ENCODE measurements at places on chromosomes 13 and 19.

DNA sequence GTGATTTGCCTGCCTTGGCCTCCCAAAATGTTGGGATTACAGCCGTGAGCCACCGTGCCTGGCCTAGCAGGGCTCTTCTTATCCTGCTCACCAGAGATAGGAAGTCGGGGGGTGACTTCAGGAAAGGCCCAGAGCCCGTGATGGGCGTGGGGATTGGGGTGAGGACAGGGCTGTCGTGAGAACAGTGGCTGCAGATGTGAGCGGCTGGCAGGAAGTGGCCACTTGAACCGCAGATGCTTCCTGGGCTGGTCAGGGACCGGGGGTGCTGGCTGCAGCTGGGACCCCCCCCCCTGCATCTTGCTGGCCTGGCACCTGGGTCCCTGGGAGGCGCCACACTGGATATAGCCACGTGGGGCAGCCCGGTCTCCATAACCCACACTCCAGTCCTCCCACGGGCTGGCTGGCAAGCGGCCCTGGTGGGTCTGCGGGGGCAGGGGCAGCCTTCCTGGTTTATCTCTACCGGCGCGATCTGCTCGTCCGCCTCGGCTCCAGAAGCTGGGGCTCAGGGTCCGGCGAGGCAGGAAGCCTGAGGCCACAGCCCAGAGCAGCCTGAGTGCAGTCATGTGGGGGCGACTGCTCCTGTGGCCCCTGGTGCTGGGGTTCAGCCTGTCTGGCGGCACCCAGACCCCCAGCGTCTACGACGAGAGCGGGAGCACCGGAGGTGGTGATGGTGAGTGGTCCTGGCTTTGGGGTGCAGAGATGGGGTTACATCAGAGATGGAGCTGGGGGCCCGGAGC is at the start of gene F2RL3:
Gene F2RL3 (plus strand): TSS at position 371 of the 737 bp plus-strand sequence. CDS start 191 bp downstream, at position 562.
- DNase-seq = peak; percentile 80

GRCh38 chr13:24348385-24348784 is 39.0 kb downstream of the C1QTNF9 start:
- DNase-seq = no peak

DNA sequence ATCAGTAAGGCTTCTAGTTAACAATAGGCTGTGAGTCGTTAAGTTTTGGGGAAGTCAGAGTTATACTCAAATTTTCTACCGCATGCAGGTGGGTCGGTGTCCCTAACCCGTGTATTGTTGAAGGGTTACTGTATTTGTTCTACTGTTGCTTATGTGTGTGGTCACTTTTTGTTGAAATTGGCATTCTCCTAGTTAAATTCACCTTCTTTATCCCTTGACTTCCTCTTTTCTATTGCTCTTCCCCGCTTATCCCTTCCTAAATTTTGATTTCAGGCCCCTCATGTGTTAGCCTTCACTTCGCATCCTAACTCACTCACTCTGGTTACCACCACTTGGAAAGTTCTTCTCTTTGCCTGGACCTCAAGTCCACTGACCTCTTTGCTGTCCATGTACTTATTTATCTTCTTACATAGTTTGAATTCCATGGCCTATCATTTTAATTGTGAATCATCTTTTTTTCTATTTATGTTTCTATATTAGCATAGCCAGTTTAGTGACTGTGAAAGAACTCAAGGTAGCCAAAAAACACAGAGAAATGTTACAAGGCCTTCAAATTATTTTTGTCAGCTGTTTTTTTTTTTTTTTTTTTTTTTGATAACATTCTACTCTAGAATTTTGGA is 52.9 kb downstream of the NDFIP2 start:
- no peak for DNase-seq

- no peak for DNase-seq
Observed at GRCh38 chr13:42875475-42876269, 94.3 kb downstream of the FAM216B start.

DNA sequence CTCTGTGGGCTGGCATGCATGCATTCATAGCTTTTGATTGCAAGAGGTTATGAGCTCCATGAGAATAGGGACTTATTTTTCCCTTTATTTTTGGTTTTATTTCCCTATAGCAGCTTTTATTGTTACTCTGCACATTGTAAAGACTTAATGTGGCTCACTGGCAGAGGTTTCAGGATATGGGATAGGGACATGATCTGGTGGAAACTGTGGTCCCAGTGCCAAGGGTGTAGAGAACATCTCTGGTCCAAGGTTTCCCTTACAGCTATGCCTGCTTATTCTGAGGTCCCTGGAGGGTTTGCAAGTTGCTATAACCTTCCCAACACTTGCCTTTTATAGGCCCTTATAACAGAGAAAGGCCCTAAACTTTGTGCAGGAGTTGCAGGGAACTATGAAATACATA is 33.6 kb downstream of the LMO7 start:
- no peak for DNase-seq

- no peak for DNase-seq
Observed at GRCh38 chr19:48487948-48488347, 18.8 kb downstream of the CYTH2 start.

- no peak for DNase-seq
Observed at GRCh38 chr13:110151462-110151861, 155.5 kb downstream of the COL4A1 start.

GRCh38 chr13:77691871-77692270 is 5.6 kb upstream of the SLAIN1 start:
- DNase-seq = no peak

DNA sequence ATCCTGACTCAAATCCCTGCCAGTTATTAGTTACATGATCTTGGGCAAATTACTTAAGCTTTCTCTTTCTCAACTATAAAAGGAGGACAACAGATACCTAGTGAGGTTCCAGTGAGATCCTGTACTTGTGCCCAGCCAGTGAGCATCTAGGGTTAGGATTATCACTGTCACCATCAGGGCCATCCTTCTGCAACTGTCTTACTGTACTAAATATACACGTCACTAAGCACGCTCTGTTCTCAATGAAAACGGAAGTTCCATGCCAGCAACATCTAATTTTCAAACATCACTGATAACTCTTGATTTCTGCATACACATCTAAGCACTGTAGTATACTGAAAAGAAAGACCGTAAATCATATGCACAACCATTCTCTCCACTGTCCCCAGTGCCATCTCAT is 70.0 kb downstream of the FOXO1 start:
- no peak for DNase-seq

DNA sequence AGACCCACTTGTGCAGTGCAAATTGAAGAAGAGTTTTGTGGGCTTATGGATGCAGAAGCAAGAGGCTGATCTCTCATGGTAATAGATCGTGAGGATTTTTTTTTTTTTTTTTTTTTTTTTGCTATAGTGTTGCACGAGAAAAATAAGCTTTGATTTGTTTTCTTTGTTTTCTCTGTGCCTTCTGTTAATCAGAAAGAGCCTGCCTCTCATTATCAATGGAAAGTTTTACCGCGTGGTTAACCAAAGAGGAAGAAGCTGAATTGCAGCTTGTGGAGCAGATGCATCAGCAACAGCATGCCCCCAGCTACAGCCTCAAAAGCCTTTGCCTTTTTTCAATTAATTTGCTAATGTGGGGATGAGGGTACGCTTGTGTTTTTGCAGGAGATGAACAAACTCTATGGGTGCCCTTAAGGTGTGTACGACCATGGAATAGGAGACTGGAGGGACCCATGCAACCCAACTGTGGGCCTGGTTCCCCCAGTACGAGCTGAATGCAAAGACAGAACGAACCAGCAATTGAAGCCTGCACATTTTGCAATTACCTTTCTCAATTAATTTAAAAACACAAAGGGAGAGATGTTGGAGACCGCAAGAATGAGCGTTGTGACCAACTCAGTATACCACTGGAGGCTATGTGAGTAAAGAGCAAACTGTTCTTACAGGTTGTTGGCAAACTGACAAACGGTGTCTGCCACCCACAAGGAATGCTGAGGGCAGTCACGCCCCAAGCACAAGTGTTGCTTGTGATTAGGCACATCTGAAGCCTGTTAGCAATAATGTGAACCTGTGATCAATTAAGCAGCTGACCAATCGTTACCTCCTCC is 58.6 kb upstream of the SPRY2 start:
- no peak for DNase-seq

DNA sequence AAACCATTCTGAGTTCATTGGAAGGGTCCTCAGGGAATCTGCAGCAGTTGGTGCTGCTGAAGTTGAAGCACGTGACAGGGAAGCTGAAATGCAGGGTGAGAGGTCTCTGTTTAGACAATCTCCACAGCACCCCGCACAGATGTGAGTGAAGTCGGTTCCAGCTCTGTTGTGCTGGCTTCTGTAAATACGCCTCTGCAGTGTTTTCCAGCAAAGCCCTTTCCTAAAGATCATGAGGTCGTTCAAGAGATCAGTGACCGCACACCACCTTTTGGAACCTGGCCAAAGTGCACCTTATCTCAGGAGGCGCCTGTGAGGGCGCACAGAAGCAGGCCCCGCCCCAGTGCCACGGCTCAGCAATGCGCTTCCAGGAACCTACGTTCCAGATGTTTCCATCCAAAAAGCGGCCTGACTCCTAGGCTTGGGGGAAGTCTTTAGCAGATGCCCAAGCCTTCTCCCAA is 10.8 kb downstream of the CUL4A start:
- DNase-seq = no peak

DNA sequence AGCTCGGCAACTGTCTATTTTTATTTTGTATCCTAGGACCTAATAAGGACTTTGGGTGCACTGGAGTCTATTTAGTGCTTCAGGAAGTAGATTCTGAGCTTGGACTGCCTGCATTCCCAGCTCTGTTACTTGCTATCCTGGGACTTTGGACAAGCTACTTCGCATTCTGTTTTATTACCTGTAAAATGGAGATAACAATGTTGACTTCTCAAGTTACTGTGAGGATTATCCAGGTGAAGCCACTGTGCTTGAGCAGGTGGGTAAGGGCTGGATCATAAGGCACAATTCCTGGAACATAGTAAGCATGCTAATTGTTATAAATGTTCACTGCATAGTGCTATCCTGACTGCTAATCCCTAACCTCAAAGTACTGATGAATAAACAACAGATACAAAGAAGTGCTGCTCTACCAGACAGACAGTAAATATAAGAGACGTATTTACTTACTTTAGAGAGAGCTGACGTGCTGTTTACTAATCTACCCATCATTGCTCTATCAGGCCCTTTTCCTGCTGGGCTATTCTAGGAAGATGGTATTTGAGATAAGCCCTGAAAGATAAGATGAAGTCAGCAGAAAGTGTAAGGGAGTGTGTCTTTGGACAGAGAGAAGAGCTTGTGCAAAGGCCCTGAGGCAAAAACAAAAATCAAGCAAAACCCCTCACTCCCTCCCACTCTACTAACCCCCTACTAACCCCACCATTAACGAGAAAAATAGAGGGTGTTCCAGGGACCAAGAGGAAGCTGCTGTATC is 50.8 kb upstream of the FLT1 start:
- no peak for DNase-seq

- DNase-seq = no peak
Observed at GRCh38 chr13:24223341-24224231, 63.1 kb downstream of the SPATA13 start.

DNA sequence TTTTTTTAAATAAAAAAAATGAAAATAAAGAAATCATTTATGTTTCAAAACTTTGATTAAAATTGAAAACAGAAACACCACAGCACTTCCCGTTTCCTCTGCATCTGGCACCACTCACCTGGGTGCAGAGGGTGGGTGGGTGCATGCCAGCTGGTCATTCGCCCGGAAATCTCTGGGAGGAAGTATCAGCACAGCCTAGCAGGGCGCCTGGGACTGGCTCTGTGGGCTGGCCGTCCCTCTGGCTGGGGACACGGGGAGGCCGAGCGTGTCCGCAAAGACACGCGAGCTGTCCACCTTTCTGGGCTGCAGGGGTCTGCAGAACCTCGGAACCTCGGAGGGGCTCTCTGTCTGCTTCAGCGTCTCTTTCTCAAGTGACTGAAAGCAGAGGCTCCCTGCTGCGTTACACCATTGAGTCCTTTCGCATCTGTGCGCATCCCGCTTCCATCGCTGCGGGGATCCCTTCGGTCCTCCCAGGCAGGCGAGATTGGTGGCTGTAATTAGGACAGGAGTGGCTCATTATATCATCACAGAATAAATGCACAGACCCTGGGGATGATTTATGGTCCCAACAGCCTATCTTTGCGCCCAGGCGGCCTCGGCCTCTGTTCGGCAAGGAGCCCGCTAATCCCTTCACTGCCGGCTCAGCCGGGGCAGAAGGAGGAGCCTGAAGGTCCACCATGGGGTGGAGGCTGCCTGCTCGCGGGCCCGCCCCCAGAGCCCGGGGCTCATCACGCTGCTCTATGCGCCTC is 17.2 kb downstream of the CRTC1 start:
- peak; percentile 76 for DNase-seq

DNA sequence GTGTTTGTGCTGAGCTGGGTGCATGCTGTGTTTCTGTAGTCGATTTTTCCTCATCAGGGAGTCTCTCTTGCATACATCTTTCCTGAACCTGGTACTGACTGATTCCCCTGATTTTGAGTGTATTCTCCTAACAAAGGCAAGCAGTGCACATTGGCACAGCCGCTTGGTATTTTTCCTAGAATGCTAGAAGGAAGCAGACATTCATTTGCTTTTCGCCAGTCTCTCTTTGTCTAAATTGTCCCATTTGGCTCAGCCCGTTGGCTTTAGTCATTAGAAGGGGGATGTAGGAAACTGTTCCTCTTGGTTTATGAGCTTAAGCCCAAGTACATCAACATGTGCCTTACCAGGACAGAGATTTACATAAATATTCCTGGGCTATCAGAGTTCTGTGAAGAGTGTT is 266.1 kb upstream of the TMTC4 start:
- DNase-seq = no peak

- no peak for DNase-seq
Observed at GRCh38 chr13:97141097-97141496, 81.0 kb upstream of the MBNL2 start.

DNA sequence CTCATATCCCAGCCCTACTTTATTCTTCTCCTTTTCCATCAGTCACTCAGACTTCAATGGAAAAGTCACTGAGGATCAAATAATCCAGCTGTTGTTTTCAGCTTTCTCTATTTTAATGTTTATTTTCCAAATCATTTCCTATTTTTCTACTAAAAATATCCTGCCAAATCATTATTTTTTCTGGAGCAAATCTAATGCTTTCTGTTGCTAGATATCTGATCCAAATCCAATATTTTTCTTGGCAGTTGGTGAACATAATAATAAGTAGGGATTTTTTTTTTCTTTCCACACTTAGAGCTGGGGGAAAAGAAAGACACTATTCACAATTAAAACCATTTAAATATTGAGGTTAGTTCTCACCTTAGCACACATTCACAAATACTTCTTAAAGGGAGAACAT is 656.1 kb downstream of the DACH1 start:
- DNase-seq = no peak

DNA sequence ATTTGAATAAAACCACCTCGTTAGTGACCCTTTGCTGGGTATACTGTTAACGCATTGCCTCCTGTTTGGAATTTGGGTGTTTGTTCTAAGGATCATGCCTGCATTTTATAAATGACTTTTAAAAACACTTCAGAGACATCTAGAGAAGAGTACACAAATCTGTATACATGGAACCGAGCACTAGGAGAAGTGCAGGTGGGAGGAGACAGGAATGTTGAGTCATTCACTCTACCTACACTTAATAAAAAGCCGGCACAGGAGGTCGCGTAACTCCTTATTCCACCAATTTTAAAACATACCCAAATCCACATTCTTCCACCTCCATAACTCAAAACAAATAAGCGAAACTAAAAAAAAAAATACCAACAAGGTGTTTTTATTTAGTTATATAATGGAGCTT is 48.6 kb downstream of the FGF9 start:
- no peak for DNase-seq

All from GM19239 (cell line).